Uterus (tissue), 4 donors: ENCODE measurements at places on chromosomes 7 and 10. TPM values are rescaled to one million over a fixed set of nuclear protein-coding genes. Genes with fewer than 3 reads are reported as not detected.

DNA sequence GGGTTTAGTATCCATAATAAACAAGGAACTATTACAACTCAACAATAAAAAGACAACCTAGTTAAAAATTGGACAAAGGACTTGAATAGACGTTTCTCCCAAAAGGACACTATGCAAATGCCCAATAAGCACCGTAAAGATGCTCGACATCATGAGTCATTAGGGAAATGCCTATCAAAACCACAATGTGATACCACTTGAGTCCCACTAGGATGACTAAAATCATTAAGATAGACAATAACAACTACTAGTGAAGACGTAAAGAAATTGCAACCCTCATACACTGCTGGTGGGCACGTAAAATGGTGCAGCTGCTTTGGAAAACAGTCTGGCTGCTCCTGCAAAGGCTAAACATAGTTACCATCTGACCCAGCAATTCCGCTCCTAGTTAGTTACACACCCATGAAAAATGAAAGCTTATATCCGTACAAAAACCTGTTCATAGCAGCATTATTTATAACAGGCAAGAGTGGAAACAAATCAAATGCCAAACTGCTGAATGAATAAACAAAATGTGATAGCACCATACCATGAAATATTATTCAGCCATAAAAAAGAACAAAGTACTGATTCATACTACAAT is 17.3 kb downstream of the CCDC3 start:
- no peaks in the 10 kb centered on the region for H3K27me3 ChIP-seq
- H3K36me3 ChIP-seq: no peaks in the 10 kb centered on the region
- DNase-seq: no peak
- H3K4me3 ChIP-seq: no peak overlapping the region

DNA sequence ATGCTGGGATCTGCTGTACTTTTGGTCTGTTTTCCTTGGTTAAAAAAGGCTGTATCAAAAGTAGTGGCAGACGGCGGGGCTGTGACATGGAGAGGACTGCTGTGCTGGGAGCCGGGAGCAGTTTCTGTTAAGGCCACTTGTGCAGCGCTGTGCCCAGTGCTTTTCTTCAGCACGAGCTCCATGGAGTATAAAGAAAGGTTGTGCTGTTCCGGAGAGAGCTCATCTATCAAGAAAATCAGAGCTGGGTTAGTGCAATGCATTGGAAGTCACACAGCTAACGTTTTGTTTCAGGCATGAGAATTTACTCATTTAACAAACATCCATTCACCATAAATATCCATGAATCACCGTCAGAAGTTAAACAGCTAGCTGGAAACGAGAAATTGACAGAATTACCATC is 62.0 kb downstream of the KIAA1549 start:
- no peaks in the 10 kb centered on the region for H3K27me3 ChIP-seq
- no peaks in the 10 kb centered on the region for H3K4me1 ChIP-seq
- H3K4me3 ChIP-seq: no peak overlapping the region
- no peak for DNase-seq
- no peaks in the 10 kb centered on the region for H3K36me3 ChIP-seq
- H3K27ac ChIP-seq: no peak overlapping the region

DNA sequence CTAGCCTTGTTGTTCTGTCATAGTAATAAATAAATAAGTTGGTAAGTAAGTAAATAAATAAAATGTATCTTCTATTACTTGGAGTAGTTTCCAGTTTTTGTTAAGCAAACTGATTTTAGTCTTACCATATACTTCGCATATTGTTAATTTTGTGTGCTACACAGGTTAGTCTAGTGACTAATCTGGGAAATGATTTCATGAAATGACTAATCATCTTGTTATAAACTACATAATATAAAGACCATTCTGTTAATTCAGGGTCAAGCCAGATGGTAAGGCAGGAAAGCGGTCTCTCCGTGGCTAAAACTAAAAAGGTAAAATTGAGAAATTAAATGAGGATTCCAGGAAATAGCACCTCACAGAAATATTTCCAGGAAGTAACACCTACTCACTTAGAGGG is 58.5 kb upstream of the FOXP2 start:
- H3K4me1 ChIP-seq: no peaks in the 10 kb centered on the region
- no peak overlapping the region for H3K27ac ChIP-seq
- H3K27me3 ChIP-seq: no peaks in the 10 kb centered on the region
- no peaks in the 10 kb centered on the region for H3K36me3 ChIP-seq
- DNase-seq: no peak

DNA sequence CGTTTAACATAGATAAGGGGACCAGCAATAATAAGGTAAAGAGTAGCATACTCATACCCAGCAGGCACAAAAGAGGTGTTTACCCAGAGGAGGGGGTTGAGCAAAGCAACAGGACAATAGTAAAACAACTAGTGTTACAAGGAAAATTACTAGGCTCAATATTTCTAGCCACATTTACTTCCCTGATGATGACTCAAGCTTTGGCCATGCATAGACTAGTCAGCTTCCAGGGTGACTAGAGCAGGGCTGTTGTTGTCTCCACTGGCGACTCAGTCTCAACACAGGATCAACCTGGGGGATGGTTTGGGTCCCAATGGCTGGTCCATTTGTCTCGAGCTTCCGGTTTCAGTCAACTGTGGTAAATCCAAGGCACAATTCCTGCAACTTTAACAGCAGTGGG is 217.7 kb upstream of the KCND2 start:
- H3K36me3 ChIP-seq: no peaks in the 10 kb centered on the region
- no peaks in the 10 kb centered on the region for H3K4me1 ChIP-seq
- H3K27ac ChIP-seq: peak overlapping the region; percentile 70
- H3K27me3 ChIP-seq: no peaks in the 10 kb centered on the region

Gene SEPTIN7
- 503 TPM for total RNA-seq
